ENCODE measurements at places on chromosomes 12 and 14. TPM values are rescaled to one million over a fixed set of nuclear protein-coding genes. Genes with fewer than 3 reads are reported as not detected.

Gene SRRM4
- 0.23 TPM for polyA plus RNA-seq

Gene FOXG1
- polyA plus RNA-seq, result not detected

Gene LHX5
- polyA plus RNA-seq, result not detected

Gene ASCL1
- polyA plus RNA-seq, result not detected

DNA sequence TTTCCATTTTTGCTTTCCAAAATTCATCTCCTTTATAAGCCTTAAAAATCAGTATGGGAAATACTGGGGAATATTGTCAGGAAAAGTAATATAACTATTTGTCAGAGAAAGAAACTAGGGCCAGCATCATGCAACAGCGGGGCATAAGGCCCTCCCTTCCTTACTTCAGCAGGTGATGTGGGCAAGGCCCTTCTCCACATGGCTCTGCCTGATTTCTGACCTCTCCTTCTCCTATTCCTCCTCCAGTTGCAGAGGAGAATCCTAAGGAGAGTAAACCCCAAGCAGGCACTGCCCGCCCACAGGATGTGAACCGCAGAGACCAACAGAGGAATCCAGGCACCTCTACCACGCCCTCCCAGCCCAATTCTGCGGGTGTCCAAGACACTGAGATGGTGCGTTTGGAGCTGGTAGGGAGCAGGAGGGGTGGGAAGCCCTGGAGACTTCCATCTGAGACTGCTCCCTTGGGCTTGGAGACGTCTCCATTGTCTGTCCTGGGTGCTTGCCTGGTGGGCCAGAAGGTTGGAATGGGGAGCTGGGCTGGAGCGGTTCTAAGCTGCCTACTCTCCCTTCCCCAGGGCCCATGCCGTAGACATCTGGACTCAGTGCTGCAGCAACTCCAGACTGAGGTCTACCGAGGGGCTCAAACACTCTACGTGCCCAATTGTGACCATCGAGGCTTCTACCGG lies 2.7 kb upstream of the SOAT2 start:
- no peaks in the 10 kb centered on the region for H3K27me3 ChIP-seq
- no peak for DNase-seq
- H3K27ac ChIP-seq, result no peak overlapping the region
- H3K36me3 ChIP-seq, result no peaks in the 10 kb centered on the region
- no peaks in the 10 kb centered on the region for H3K4me1 ChIP-seq

DNA sequence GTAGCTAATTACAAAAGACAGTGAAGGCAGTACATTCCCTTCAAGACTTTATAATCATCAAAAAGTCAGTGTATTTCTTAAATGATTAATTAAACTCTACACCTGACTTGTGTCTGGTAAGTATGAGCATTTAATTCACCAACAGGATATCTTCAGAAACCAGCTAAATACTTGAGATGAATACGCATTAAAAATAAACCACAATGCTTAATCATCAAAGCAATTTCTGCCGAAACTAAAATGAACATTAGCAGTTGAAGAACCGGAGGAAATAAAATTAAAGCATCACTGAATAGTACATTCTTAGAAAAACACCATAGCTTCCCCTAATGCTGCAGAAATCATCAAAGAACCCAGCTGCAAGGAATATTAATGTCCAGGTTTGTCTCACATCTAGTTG lies 32.7 kb downstream of the SLC25A21 start:
- no peak overlapping the region for H3K4me3 ChIP-seq
- H3K27me3 ChIP-seq, result no peaks in the 10 kb centered on the region
- DNase-seq, result no peak
- no peak overlapping the region for H3K27ac ChIP-seq

DNA sequence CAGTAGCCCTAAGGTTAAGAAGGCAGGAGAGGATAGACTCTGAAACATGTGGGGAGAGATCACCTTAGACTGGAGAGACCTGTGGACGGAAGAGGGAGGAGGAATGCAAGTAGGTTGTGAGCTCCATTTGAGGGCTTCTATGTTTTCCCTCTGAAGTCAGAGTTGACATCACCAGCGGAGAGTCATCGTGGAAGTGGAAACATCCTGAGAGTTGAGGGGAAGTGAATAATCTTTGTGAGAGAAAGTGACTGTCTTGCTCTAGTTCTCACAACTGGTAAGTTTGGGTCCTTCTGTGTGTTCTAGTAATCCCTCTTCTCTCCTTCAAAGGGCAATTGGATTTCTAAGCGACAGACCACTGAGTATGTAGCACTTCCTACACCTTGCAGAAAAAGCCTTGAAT lies 103.6 kb upstream of the CCND2 start:
- no peak overlapping the region for H3K27ac ChIP-seq
- no peaks in the 10 kb centered on the region for H3K27me3 ChIP-seq
- no peaks in the 10 kb centered on the region for H3K4me1 ChIP-seq
- H3K36me3 ChIP-seq, result no peaks in the 10 kb centered on the region

DNA sequence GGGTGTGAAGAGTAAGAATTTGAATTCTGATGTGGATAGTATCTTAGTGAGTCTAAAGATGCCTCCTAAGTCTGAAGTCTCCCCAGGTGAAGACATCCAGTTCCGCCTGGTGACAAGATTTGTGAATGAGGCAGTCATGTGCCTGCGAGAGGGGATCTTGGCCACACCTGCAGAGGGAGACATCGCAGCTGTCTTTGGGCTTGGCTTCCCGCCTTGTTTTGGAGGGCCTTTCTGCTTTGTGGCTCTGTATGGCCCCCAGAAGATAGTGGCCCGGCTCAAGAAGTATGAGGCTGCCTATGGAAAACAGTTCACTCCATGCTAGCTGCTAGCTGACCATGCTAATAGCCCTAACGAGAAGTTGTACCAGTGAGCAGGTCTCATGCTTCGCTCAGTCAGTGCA lies 24.6 kb upstream of the AICDA start:
- H3K36me3 ChIP-seq, result no peaks in the 10 kb centered on the region
- no peak overlapping the region for H3K4me3 ChIP-seq
- H3K27me3 ChIP-seq, result no peaks in the 10 kb centered on the region
- no peak for DNase-seq
- H3K27ac ChIP-seq, result no peak overlapping the region
- H3K4me1 ChIP-seq, result no peaks in the 10 kb centered on the region

DNA sequence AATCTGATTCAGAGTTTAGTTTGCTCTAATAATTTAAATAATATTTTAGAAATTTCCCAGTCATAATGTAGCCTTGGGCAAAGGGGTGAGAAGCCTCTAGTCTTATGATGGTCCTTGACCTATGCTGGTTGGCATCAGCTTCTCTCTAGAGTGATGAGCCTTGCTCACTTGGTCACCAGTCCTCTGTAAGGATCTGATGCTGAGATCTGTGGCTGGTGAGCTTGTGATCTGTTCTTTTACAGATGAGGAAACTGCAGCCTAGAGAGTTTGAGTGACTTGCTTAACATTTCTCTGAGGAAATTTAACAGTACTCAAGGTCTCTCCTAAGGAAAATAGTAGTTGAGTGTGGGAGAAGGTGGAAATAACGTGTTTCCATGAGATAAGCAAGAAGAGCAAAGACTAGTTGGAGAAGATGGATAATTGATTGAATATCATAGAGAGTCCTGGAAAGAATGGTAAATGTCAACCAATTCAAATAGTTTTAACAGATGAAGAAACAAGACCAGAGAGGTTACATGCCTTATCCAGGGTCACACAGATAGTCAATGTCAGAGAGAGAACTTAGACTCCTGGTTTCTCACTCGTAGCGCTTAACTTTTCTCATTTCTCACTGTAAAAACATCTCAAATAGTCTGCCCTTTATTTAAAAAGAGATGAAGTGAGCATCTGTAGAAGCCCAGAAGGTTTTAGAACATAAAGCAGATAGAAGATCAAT lies 89.7 kb upstream of the ETV6 start:
- no peak overlapping the region for H3K4me3 ChIP-seq
- DNase-seq, result no peak
- peak overlapping the region; percentile 36 for H3K27ac ChIP-seq
- H3K27me3 ChIP-seq, result no peaks in the 10 kb centered on the region

All from aorta (tissue), 5 donors.